H9 (cell line): ENCODE measurements at places on chromosomes 16 and 17. TPM values are rescaled to one million over a fixed set of nuclear protein-coding genes. Genes with fewer than 3 reads are reported as not detected.

DNA sequence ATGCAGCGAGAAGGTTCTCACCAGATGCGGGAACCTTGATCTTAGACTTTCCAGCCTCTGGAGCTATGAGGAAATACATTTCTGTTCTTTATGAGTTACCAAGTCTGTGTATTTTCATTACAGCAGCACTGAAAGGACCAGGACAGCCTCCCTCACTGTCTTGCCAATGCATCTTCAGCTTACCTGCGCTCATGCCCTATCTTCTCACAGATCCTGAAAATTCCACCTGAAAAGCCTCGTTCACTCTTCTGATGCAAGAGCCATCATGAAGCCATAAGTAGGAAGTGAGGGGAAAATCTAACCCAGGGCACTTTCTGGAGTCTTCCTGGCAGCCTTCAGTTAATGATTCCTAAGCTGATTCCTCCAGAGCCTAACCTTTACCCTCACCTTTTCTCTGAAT lies 194.0 kb downstream of the SALL1 start:
- DNase-seq = no peak

MMP25 gene
- total RNA-seq = 13.5 and 14.2 TPM in 2 replicates

KRT28 gene
- total RNA-seq = not detected in 2 replicates

KRT40 gene
- not detected in 2 replicates for total RNA-seq
